ENCODE measurements at places on chromosomes 3 and 15. TPM values are rescaled to one million over a fixed set of nuclear protein-coding genes. Genes with fewer than 3 reads are reported as not detected.

DNA sequence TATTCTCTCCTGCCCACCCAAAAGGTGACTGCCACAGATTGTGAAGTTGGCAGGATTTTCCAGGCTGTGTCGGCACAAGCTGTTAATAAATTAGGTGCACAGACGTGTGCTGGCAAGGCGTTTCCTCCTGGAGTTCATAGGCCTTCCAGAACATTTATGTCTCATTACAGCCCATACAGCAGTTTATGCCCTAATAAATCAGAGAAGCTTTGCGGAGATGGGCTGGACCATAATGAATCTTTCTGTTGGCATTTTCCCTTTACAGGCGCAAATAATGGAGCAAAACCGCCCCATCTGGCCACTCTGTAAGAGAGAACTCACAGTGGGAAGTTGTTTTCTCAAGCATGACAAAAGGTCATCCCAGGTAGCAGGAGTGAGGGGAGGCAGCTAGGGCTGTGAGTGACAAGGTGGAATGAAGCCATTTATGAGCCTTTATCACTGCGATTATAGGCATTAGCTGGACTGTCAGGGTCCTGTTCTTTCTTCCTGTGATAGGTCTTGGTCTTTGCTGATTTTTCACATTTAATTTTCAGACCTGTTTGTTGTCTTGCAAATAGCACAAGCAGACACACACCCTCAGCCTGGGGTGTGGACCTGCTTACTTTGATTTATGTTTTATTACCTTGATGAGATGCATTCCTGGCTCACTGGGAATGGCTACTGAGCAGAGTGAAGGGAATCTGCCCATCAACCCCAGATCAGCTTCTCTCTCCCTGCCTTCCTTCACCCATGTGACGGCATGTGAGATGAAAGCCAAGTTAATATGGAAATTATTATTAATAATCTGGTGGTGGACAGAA, 257.5 kb downstream of the LRTM1 start:
- no peak for DNase-seq

DNA sequence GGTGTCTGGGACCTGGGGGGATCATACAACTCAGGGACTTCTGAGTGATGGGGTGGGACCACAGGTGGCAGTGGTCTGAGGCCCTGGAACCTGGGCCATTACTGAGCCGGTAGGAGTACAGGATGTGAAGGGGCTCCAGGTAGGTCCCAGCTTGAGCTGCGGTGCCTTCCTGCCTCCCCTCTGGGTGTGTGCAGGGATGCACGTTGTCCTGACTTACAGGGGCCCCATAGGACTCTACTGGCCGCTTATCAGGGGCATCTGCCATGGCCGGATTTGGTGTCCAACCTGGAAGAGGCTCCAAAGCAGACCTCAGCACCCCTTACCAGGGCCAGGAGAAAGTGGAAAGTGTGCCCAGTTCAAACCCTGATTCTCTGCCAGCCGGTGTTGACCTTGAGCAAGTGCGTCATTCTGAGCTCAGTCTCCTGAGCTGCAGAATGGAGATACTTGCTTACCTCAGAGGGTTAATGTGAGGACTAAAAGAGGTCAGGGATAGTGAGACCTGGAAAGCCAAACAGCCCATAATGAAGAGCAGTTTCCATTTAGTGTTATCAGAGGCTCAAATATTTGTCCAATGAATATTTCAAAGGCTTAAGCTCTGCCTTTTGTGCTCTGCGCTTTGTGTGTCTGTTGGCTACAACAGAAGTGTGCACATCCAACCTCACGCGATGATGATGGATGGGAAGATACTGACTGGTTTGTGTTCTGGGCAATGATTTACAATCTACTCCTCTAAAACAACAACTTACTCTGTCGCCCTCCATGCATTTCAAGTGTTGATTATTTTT, 35.4 kb upstream of the ESYT3 start:
- no peak for DNase-seq

Gene ZBBX
- total RNA-seq: 0.31 TPM

GRCh38 chr15:99213187-99213811, 36.1 kb downstream of the TTC23 start:
- DNase-seq: peak; percentile 92

GRCh38 chr15:40051616-40052415, 12.8 kb upstream of the SRP14 start:
- no peak for DNase-seq

GRCh38 chr15:62653122-62653521, 389.4 kb upstream of the TPM1 start:
- no peak for DNase-seq

Data from sciatic nerve (tissue), 2 donors.